Stimulated activated CD8-positive, alpha-beta memory T cell treated with anti-CD3 and anti-CD28 coated beads, Interleukin-12 subunit alpha, Interleukin-12 subunit beta, amount 100 ng/mL, for 4 hours (primary cell): ENCODE measurements at places on chromosomes 12 and 14.

DNA sequence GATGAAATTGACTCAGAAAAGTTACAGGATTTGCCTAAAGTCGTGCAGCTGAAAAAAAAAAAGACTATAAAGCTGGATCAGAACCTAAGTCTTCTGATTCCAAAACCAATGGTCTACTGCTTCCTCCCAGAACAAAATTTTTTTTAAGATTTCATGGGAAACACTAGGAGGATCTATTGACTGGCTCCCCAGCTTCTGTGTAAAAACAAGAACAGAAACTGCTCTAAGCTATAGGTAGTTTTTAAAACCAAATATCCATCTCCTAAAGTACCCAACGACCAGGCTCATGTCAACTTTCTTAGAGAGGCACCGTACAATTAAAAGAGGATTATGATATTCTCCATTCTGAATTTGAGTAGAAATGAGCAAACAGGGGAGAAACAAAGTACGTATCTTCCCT lies 9.4 kb downstream of the FMNL3 start:
- DNase-seq = no peak

GRCh38 chr14:51865953-51866747 lies 5.7 kb downstream of the GNG2 start:
- DNase-seq = no peak

DNA sequence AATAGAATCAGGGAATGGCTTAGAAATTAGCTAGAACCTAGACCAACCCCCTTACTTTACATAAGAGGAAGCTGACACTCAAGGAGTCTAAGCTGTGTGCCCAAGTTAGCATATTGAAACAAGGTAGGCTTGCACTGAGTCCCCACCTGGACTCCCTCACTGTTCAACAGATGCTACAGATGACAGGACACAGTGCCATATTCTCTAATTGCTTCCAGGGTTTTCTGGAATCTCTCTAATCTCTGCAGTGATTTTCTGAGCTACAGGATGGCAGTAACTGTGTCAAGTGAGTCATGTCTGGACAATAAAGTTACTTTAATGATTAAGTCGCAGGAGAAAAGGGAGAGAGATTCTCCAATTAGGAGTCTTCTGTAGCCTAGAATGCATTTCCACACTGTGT lies 35.8 kb downstream of the AKAP6 start:
- no peak for DNase-seq

GRCh38 chr12:15544589-15544988 lies 222.3 kb downstream of the PTPRO start:
- no peak for DNase-seq

DNA sequence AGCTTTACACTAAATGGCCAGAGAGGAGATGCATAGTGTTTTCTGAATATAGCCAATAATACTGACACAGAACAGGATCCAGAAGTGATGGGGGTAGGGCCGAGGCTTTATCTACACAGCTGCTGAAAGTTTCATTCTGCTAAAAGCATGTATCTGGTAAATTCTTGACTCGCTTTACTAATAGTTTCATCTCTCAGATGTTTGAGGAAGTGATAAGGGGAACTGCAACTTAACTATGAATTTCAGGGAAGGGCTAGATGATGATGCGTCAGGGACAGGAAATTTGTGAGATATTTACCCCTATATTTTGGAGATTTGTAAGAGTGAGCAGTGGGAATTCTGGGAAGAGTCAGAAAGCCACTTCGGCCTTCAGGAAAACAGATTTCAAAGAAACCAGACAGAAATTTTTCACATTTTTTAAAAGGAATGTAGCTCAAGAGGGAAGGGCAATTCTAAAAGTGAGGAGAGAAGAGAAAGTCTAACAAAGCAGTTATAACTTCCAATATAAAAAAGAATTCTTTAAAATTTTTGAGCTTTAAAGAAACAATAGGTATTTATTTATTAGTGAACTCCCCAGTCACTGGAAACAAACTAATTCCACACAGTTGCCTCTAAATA lies 243.1 kb downstream of the BCAT1 start:
- DNase-seq = no peak

- no peak for DNase-seq
These were observed 1.8 kb downstream of the ITGA7 start for GRCh38 chr12:55705782-55706402.

DNA sequence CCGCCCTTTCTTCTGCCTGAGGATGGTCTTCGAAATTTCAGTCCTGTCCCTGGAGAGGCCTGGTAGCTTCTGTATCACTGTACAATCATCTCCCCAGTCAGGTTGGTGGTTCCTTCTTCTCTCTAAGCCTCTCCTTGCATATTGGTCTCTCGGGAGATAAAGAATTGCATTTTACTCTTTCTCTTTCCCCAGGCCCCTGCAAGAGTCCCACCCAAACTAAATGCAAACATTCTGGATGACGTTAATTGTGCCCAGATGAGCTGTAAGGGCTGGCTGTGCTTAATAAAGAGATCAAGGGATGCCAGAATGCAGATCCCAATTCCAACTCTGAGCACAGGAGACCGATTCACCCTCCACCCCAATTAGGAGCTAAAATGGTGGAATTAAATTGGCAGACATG lies 835.4 kb upstream of the TMEM132C start:
- no peak for DNase-seq

DNA sequence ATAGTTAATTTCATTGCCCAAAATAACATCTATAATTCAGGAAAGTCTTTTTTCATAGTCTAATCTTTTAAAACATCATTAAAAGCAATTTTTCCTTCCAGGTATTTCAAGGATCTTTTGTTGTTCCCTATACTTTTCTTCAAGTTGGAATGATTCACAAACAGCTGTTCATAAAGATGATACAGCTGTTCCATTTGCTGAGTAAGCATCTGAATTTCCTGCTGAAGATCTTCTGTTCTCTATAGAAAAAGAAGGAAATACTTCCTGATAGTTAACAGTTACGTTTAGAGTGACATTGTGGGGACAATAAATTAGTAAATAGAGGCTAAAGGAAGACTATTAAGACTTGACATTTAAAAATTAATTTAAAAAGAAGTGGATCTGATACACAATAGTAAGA lies 30.3 kb upstream of the ESR2 start:
- no peak for DNase-seq

GRCh38 chr14:74245292-74245691 lies 6.0 kb downstream of the VSX2 start:
- DNase-seq = no peak

- no peak for DNase-seq
These were observed 82.6 kb downstream of the TAOK3 start for GRCh38 chr12:118290130-118290529.

GRCh38 chr12:18436170-18436569 lies 174.9 kb downstream of the PIK3C2G start:
- no peak for DNase-seq

DNA sequence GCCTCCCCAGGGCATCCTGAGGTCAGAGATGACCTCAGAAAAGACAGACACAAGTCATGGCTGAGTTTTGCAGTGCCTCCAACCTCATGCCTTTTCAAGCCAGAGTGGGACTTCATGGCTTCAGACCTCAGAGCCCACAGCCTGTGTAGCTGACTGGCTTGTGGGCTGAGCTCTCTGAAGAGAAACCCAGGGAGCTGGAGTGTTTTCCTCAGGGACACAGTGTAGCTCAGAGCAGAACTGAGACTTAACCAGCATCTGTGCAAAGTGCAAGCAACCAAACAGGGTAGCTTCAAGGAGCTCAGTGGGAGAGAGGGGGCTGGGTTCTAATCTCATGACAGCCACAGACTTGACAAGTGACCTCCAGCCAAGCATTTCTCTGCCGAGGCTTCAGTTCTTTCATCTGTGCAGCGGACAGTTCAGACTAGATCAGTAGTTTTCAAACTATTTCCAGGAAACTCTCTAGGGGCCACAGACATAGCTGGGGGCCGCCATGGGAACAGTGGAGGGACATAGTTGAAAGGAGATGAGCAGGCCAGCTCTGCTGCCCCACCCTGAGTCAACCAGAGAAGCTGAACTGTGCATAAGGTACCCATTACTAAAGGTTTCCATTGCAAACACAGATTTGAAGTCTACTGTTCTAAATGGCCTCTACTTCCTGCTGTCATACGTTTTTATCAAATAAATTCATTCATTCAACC lies 80.0 kb downstream of the LGMN start:
- DNase-seq = no peak

DNA sequence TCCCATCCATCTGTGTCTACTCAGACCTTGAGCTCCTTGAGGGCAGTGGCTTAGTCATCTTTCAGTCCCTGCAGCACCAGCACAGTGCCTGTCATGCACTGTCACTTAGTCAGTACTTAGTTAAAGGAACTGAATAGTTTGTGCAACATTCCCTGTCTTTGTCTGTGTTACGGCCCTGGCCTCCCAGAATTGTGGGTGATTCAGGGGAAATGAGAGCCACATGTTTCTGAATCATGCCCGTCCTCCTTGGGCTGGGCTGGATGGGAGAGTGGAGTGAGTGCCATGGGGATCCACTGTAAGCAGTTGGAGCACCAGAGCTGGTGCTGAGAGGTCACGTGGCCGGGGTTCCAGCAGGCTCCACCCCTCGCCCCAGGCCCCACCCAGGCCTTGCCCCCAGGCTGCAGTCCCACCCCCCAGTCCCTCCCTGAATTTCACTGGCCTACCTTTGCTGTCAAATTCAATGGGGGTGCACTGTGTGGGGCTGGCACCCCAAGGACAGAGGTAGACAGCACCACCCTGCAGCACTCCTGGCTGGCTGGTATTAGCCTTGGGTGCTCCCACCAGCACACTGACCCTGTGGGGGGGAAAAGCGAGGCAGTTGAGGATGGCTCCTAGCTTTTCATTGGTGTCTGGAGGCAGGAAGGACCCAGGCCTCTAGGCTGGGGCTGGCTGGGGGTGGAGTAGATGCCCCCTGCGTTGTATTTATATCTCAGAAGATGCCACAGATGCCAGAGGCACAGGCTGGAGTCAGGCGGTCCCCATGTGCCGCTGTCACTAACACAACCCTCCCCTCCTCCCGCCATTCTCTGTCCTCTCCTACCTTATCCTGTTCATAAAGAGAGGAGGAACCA lies 7.5 kb downstream of the ITGA5 start:
- DNase-seq = no peak

GRCh38 chr14:98725191-98725590 lies 546.8 kb downstream of the BCL11B start:
- no peak for DNase-seq

DNA sequence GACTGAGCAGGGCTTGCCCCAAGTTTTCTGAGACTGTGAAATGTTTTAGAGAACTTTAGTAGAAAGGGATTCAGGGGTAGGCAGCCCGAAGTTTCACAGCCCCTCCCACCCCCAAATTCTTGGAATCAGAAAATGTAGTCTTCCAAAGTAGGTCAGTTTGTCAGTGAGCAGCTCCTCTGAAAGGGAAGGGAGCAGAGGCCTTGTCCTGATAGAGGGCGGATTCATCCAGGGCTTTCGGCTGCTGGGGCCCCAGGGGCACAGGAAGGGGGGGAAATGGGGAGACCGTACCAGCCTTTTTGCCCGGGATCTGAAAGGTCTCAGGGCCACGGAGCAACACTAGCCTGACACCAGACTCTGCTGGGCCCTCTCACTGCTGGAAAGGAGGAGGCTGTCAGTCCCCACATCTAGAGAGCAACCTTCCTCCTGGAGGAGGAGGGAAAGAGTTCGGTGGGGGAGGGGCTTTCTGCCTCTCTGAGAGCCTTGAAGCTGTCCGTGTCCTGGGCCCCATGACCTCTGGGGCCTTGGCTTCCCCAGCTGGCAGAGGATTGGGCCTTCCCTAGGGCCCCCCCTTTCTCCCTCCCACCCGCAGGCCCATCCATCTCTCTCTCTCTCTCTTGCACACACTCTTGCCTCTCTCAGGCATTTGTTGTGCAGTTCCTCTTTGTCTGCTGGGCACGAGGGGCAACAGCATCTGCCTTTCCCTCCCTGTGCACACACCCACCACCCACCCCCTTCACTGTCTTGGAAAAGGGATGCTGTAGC lies at the start of gene IKZF4:
Gene IKZF4, plus strand, starts transcription at position 621 of the 762 bp plus-strand sequence. CDS start 451 bp downstream, outside the sequence.
- no peak for DNase-seq

GRCh38 chr12:116863275-116863767 lies 17.9 kb downstream of the HRK start:
- no peak for DNase-seq

GRCh38 chr14:101867854-101868253 lies 96.5 kb upstream of the DYNC1H1 start:
- no peak for DNase-seq

GRCh38 chr12:905261-906031 lies 44.0 kb downstream of the RAD52 start:
- DNase-seq = no peak

GRCh38 chr12:116406529-116406928 lies 129.0 kb upstream of the MED13L start:
- DNase-seq = no peak

DNA sequence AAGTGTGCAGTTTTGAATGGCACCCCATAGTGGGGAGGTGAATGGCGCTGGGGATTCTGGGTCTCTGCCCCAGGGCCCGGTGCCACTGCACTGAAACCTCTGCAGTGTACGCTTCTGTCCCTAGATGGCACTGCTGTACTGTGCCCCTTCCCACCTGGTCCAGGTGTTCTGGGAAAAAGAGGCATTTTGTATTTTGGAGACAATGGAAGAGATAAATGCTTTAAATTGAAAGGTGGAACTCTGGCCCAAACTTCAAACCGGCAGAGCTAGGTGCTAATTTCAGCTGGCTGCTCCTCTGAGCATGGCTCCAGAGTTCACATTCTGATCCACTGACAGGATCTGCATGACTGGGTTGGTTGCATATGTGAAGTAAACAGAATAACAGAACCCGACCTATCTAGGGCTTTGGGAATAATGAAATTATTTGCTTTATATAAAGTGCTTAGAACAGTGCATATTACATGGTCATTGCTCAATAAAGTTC lies 52.2 kb downstream of the KRT80 start:
- no peak for DNase-seq

- DNase-seq = no peak
These were observed 285.3 kb downstream of the DAD1 start for GRCh38 chr14:22303589-22304195.

DNA sequence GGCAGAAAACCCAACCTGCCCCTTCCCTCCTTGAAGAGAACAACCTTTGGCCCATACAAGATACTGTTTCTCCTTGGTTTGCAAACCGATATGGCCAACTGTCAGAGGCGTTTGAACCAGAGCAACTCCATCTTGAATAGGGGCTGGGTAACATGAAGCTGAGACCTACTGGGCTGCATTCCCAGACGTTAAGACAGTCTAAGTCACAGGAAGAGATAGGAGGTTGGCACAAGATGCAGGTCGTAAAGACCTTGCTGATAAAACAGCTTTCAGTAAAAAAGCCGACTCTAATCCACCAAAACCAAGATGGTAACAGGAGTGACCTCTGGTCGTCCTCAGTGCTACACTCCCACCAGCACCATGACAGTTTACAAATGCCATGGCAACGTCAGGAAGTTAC lies 42.7 kb upstream of the TMEM132C start:
- DNase-seq = no peak

DNA sequence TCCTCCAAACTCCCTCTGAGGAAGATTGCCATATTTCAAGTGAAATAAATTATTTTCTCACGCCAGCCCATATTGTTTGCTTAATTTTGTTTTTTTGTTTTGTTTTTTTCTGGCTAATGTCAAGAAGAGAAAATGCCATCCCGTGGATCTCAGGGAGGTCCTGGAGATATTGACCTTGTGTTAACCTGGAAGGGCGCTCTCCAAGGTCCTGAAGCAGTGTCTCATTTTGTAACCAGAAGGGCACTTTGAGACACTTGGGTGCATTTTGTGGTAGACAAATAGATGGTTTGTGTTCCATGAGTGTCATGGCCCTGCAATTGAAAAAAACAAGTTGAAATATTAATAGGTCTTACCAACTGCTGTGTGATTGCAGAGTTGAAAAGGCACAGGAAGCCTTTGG lies 268.9 kb downstream of the SUDS3 start:
- no peak for DNase-seq
